ENCODE measurements at places on chromosomes 4 and X. TPM values are rescaled to one million over a fixed set of nuclear protein-coding genes. Genes with fewer than 3 reads are reported as not detected.

GRCh38 chr4:101419336-101420135 is 72.2 kb upstream of the PPP3CA start:
- DNase-seq: peak; percentile 63

- DNase-seq: no peak
Observed at GRCh38 chr4:42703813-42704212, 46.9 kb upstream of the ATP8A1 start.

- DNase-seq: no peak
Observed at GRCh38 chrX:97309487-97310116, 425.9 kb downstream of the RPA4 start.

DNA sequence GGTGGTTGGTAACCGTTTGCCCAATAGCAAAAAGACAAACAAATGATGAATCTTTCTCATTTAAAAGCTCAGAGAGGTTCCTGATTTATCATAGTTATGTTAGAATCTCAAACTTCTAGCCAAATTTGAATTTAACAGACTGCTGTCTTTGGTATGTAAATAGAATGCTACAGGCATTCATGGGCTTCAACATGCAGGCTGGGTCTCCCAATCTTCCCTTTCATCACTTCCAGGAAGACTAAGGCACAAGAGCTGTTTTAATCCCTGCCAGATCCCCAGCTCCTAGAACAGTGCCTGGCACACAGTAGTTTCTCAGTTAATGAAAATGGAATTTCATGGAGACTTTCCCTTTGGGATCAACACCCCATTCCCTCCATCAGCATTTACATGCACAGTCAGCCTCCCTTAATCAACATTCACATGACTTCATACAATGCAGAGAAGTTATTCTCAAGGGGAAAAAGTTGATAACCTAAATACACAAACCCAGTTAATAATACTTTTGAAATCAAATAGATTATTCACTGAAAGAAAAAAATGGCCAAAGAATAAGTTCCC is 107.6 kb upstream of the C1QTNF7 start:
- DNase-seq: no peak

GRCh38 chrX:127177966-127178365 is 358.4 kb downstream of the PRR32 start:
- no peak for DNase-seq

The MAGEA12 gene
- not detected for total RNA-seq

The SYNPO2 gene
- 0.14 TPM for total RNA-seq

Measured in activated CD4-positive, alpha-beta T cell treated with anti-CD3 and anti-CD28 coated beads, Interleukin-2, amount 10 ng/mL, durations not matched to agents 24 days and 14 days (primary cell).